Left ventricle myocardium superior (tissue), 1 donor: ENCODE measurements at places on chromosomes 4 and X. TPM values are rescaled to one million over a fixed set of nuclear protein-coding genes. Genes with fewer than 3 reads are reported as not detected.

Gene RAB41
- not detected for total RNA-seq

GRCh38 chrX:150196285-150196684 is 166.8 kb upstream of the MAMLD1 start:
- no peak for DNase-seq

GRCh38 chrX:19990151-19990555 is 708 bp downstream of the BCLAF3 start:
- no peak for DNase-seq

DNA sequence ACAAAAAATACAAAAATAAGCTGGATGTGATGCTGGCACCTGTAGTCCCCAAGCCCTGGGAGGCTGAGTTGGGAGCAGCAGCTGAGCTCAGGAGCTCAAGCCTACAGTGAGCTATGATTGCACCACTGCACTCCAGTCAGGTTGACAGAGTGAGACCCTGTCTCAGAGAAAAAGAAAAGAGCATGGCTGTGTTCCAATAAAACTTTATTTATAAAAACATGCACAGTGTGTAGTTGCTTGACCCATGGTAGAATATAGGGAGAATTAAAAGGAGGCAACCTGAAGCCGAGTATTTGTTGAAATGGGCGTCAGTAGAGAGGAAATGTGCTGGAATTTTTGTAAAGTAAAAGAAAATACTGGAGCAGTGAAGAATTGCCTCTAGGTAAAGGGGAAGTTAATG is 27.0 kb downstream of the GYG2 start:
- no peak for DNase-seq

DNA sequence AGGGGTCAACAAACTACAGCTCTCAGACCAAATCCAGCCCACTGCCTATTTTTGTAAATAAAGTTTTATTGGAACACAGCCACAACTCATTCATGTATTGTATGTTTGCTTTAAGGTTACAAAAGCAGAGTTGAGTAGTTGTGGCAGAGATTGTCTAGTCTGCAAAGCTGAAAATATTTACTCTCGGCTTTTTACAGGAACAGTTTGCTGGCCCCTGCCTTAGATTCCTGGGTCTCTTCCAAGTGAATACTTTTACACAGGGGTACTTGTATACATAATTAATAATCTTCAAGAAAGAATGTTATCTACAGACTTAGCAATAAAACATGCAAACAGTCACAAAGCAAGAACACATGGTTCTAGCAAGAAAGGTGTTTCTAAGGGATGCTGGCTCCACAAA is 154.2 kb downstream of the AMELX start:
- DNase-seq = no peak

Gene UGT2A3
- total RNA-seq = not detected

Gene HPSE
- total RNA-seq = 1.3 TPM

GRCh38 chrX:102126863-102127262 is 1.4 kb downstream of the TCEAL2 start:
- DNase-seq = no peak
